ENCODE measurements at places on chromosomes 6 and 20. TPM values are rescaled to one million over a fixed set of nuclear protein-coding genes. Genes with fewer than 3 reads are reported as not detected.

GRCh38 chr6:85360794-85361642 is 88.9 kb upstream of the NT5E start:
- DNase-seq = no peak
- H3K27ac ChIP-seq = no peak overlapping the region
- no peaks in the 10 kb centered on the region for H3K4me1 ChIP-seq
- no peak overlapping the region for H3K4me3 ChIP-seq
- no peaks in the 10 kb centered on the region for H3K27me3 ChIP-seq
- H3K36me3 ChIP-seq = no peaks in the 10 kb centered on the region

GRCh38 chr20:7984192-7984591 is 35.4 kb downstream of the TMX4 start:
- H3K27ac ChIP-seq = no peak overlapping the region
- H3K4me3 ChIP-seq = no peak overlapping the region
- H3K27me3 ChIP-seq = no peaks in the 10 kb centered on the region
- no peak for DNase-seq
- no peaks in the 10 kb centered on the region for H3K4me1 ChIP-seq
- H3K36me3 ChIP-seq = peaks cover 9% of the 10 kb centered on the region

GRCh38 chr20:20568604-20569205 is 143.7 kb downstream of the RALGAPA2 start:
- H3K27ac ChIP-seq = no peak overlapping the region
- H3K27me3 ChIP-seq = no peaks in the 10 kb centered on the region
- no peaks in the 10 kb centered on the region for H3K4me1 ChIP-seq
- no peak for DNase-seq
- no peak overlapping the region for H3K4me3 ChIP-seq

- peak overlapping the region; percentile 16 for H3K27ac ChIP-seq
- H3K27me3 ChIP-seq = no peaks in the 10 kb centered on the region
- H3K4me3 ChIP-seq = no peak overlapping the region
- H3K36me3 ChIP-seq = no peaks in the 10 kb centered on the region
- H3K4me1 ChIP-seq = peaks cover 22% of the 10 kb centered on the region
- peak; percentile 59 for DNase-seq
Observed at GRCh38 chr6:24522228-24523176, 27.7 kb downstream of the ALDH5A1 start.

DNA sequence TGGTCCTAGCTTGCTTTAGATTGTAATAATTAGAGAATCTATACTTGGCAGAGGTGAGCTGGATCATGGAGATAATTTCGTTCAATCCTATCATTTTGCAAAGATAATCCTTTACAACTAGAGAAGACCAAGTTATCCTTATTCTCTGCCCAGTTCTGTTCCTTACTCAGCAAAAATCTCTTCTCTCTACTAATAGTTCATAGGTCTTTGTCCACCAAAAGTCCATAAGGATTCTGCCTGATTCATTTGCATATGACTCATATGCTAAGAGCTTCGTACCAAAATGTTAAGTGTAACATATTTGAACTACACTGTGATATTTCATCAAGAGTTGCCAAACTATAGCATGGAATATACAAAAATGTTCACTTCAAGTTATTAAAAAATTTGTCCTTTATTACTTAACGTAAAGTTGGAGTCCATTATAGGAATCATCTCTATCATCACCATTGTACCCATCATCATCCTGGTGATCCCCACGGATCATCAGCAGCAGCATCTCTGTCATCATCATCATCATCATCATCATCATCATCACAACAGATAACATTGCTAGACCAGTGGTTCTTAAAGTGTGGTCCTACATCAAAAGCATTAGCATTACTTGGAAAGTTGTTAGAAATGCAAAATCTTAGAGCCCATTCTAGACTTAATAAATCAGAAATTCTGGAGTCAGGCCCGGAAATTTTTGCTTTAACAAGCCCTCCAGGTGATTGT is 463.0 kb downstream of the DHX35 start:
- H3K36me3 ChIP-seq = no peaks in the 10 kb centered on the region
- H3K27ac ChIP-seq = no peak overlapping the region
- H3K27me3 ChIP-seq = no peaks in the 10 kb centered on the region

DNA sequence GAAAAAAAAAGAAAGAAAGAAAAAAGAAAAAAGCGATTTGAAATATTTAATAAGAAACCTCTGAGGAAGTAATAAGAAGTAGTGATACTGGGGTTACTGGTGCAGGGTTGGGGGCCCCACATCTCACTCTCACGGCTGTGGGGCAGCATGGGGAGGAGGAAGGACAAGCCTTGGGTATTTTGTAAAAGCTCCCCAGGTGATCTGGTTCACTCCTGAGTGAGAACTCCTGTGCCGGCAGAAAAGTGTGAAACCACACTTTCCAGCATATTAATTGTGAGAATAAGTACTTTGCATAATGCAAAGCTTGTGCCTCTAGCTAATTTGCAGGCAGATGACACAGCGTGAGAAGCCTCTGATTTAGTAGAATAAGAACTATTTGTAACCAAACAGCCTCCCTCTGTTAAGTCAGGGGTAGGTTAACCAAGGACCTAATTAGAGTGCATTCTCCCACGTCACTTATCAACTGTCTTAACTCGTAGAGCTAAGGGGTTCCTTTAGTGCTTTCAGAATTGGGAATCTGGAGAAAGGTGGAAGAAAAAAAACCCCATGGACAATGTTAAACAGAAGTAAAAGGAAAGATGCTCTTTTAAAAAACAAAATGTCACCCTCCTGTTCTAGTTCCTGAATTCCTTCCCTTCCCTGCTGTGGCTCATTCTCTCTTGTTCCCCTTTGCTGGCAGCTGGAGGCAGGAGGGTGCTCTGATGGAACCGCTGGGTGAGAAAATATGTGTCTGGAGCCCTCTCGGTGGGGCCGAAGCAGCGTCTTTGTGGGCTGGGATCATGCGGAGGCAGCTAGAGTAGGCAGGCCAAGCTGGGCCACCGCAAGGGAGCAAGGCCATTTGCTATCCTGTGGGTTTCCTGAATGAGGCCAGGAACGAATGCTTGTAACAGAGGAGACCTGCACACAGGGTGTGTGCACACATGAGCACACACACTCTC is 108.7 kb downstream of the FYN start:
- peaks cover 14% of the 10 kb centered on the region for H3K36me3 ChIP-seq
- H3K4me1 ChIP-seq = peaks cover 88% of the 10 kb centered on the region
- peak overlapping the region; percentile 93 for H3K27ac ChIP-seq

GRCh38 chr20:45994761-45995493 is 13.8 kb upstream of the MMP9 start:
- no peak for DNase-seq
- H3K27ac ChIP-seq = no peak overlapping the region
- no peak overlapping the region for H3K4me3 ChIP-seq
- H3K36me3 ChIP-seq = no peaks in the 10 kb centered on the region

- H3K27ac ChIP-seq = no peak overlapping the region
- no peak overlapping the region for H3K4me3 ChIP-seq
- H3K36me3 ChIP-seq = no peaks in the 10 kb centered on the region
Observed at GRCh38 chr20:7585126-7585679, 355.1 kb downstream of the HAO1 start.

GRCh38 chr6:125157280-125157679 is 3.7 kb downstream of the TPD52L1 start:
- no peaks in the 10 kb centered on the region for H3K27me3 ChIP-seq
- no peak overlapping the region for H3K27ac ChIP-seq
- H3K4me1 ChIP-seq = no peaks in the 10 kb centered on the region
- no peak for DNase-seq

The ZNF831 gene
- 0.97 TPM for total RNA-seq

DNA sequence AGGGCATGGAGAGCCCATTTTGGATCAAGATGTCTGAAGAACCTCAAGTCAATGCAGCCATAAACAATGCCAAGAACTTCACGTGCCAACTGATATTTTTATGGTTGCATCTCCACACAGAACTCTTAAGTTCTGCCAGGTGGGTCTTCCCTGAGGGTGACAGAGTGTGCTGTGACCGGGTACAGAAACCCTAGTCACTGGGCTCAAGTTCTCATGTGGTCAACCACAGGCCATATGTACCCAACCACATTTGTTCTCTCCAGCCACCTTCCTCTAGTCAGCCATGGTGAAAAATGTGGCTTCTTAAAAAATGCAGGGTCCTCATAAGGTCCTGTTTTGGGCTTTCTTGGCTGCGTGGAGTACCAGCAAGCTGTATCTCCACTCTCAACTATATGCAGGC is 48.9 kb downstream of the CLIC5 start:
- H3K27me3 ChIP-seq = no peaks in the 10 kb centered on the region
- H3K4me1 ChIP-seq = no peaks in the 10 kb centered on the region
- no peak overlapping the region for H3K4me3 ChIP-seq
- DNase-seq = no peak
- no peak overlapping the region for H3K27ac ChIP-seq

DNA sequence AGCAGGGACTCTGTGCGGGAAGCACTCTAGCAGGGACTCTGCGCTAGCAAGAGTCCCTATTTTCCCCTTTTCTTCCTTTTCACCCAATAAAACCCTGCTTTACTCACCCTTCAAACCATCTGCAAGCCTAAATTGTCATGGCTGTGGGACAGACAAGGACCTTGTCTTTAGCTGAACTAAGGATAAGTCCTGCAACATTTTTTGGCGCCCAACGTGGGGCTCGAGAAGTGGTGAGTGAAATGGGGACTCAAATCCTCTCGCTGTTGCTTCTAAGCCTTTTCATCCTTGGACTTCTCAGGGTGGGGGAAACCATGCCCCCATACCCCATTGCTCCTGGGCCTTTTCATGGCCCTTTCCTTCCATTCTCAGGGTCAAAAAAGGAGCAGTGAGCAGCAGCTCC is 46.4 kb downstream of the IMPG1 start:
- H3K27ac ChIP-seq = no peak overlapping the region
- no peaks in the 10 kb centered on the region for H3K27me3 ChIP-seq
- no peak for DNase-seq
- no peak overlapping the region for H3K4me3 ChIP-seq

The SYCP2 gene
- total RNA-seq = 0.13 TPM

GRCh38 chr6:138912308-138912707 is 75.7 kb downstream of the REPS1 start:
- no peak overlapping the region for H3K27ac ChIP-seq
- no peaks in the 10 kb centered on the region for H3K4me1 ChIP-seq
- H3K4me3 ChIP-seq = no peak overlapping the region
- H3K27me3 ChIP-seq = no peaks in the 10 kb centered on the region
- peaks cover 11% of the 10 kb centered on the region for H3K36me3 ChIP-seq

The GSTA2 gene
- total RNA-seq = not detected

The BMP7 gene
- 0.05 TPM for total RNA-seq

DNA sequence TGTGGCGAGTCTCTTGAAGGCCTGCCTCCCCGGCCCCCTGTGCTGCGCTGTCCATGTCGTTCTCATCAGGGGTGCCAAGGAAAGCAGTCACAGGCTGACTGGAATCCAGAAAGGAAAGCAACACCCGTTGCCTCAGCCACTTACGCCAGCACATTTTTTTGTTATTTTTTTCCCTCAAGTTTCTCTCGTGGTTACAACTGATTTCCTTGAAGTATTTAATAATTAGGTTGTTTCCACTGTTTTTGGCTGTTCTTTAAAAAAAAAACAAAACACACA is 17.9 kb upstream of the SLC22A1 start:
- H3K4me1 ChIP-seq = no peaks in the 10 kb centered on the region
- no peak for DNase-seq
- no peak overlapping the region for H3K27ac ChIP-seq
- H3K36me3 ChIP-seq = peaks cover 14% of the 10 kb centered on the region
- H3K27me3 ChIP-seq = no peaks in the 10 kb centered on the region

The SLC17A1 gene
- total RNA-seq = not detected

The SIRPA gene
- total RNA-seq = 13.3 TPM

DNA sequence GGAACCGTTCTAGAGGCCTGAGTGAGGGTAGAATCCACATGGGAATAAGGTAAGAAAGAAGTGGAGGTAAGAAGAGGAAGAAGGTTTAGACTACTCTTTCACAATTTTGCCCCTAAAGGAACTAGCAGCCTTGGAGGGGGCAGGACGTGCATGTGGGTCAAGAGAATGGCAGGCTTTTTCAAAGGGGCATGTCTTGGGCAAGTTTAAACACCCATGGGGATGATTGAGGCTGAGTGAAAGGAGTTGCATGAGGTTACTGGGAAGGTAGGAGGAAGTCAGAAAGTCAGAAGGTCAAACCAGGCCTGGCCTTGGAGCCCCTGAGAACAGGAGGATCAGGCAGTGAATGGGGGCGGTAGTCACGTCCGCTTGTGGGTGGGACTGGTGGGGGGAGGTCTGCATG is 10.2 kb downstream of the ADA start:
- H3K27ac ChIP-seq = peak overlapping the region; percentile 99
- H3K36me3 ChIP-seq = peaks cover 7% of the 10 kb centered on the region
- H3K4me3 ChIP-seq = no peak overlapping the region
- H3K4me1 ChIP-seq = peaks cover 58% of the 10 kb centered on the region

GRCh38 chr20:50450881-50451752 is 59.1 kb upstream of the PTPN1 start:
- no peaks in the 10 kb centered on the region for H3K27me3 ChIP-seq
- peak overlapping the region; percentile 11 for H3K27ac ChIP-seq
- peak; percentile 68 for DNase-seq

DNA sequence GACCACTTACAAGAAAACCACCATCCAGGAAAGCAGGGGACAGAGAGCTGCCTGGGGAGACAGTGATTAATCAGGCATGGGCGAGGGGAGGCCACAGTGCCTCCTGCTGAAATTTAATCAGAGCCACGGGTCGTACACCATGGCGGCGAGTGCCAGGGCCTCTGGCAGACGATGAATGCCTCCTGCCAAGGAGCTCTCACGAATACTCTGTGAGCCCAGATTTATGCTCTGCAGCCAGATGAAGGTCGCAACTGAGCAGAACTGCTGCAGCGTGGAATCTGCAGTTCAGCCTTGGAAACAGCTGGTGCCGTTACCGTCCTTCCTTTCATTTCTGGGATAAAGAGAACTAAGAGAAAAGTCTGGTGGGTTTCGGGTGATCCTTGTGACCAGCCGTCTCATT is 85.6 kb downstream of the BFSP1 start:
- no peak overlapping the region for H3K27ac ChIP-seq
- peaks cover 6% of the 10 kb centered on the region for H3K27me3 ChIP-seq
- DNase-seq = no peak
- no peaks in the 10 kb centered on the region for H3K4me1 ChIP-seq

DNA sequence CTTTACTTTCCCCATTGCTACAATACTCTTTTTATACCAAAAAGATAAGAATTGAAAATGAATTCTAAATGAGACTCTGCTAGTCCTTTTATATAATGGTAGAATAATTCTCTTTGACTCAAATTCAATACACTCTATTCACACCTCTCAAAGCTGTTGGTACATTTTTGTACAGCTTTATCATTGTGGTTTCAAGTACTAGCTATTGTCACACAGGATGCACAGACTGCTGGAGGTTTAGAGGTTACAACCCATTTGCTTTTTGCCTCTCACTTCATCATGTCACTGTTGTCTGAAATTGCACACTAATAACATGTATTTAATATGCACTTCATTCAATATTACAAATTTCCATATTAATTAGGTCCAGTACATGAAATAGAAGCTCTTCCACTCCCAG is 442.2 kb upstream of the ARID1B start:
- no peaks in the 10 kb centered on the region for H3K36me3 ChIP-seq
- no peak overlapping the region for H3K27ac ChIP-seq
- H3K4me3 ChIP-seq = no peak overlapping the region
- peaks cover 2% of the 10 kb centered on the region for H3K27me3 ChIP-seq
- no peaks in the 10 kb centered on the region for H3K4me1 ChIP-seq
